Bone marrow (tissue), 2 donors: ENCODE measurements at places on chromosomes 11 and 22.
A peak's percentile ranks its signal among the peaks of the same experiment; 100 is the strongest.

- DNase-seq = no peak
These were observed 108.9 kb upstream of the CLMP start for GRCh38 chr11:123303924-123304323.

- no peak for DNase-seq
These were observed 5.6 kb downstream of the OSBPL5 start for GRCh38 chr11:3159296-3160190.

GRCh38 chr11:80900265-80900664, 1459.4 kb upstream of the TENM4 start:
- DNase-seq = no peak

GRCh38 chr11:100689141-100689540, 2.1 kb downstream of the ARHGAP42 start:
- no peak for DNase-seq

GRCh38 chr11:69493931-69494821, 12.7 kb downstream of the LINC01488 start:
- DNase-seq = no peak

DNA sequence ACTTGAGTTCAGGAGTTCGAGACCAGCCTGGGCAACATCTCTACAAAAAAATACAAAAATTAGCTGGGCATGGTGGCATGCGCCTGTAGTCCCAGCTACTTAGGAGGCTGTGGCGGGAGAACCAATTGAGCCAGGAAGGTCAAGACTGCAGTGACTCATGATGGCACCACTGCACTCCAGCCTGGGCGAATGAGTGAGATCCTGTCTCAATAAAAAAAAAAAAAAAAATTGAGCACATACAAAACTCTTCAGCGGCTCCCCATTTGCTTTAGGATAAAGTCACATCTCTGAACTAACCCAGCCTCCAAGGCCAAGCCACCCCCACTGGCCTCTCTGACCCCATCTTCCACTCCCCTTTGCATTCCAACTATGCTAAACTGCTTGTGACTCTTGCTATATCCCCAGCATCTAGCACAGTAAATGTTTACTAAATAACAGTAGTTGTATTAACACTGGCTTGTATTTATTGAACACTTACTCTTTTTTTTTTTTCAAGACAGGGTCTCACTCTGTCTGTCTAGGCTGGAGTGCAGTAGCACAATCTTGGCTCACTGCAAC, 28.9 kb downstream of the CREB3L1 start:
- DNase-seq = no peak

- peak; percentile 51 for DNase-seq
These were observed 11.2 kb upstream of the BID start for GRCh38 chr22:17785185-17786184.

- no peak for DNase-seq
These were observed 140.0 kb upstream of the POU2AF2 start for GRCh38 chr11:111105566-111105965.

DNA sequence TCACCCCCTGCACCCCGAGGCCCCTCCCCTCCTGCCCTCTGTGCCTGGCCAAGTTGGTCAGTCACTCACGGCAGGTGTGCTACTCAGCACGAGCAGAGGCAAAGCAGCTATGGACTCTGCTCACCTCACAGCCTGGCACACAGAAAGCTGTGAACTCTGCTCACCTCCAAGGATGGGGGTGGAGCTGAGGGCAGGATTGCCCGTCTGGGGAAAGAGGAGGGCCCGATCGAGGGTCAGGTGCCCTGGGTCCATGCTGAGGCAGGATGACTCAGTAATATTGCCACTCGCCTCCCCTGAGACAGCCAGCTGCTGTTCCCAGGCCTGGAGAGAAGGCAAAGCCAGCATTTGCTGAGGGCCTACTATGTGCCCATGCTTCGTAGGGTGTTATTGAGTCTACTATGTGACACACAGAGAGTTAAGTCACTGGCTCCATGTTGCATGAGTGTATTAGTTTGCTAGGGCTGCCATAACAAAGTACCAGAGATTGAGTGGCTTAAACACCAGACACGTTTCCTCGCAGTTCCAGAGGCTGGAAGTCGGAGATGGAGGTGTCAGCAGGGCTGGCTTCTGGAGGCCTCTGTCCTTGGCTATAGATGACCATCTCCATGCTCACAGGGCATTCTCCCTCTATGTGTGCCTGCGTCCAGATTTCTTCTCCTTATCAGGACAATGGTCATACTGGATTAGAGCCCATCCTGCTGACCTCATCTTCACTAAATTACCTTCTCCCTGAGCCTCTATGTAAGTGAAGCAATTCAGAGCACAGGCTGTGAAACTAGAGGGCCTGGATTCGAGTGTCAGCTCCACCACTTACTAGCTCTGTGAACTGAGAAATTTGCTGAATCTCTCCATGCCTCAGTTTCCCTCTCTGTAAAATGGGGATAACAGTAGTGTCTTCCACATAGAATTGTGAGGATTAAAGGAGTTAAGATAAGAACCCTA, 13.2 kb upstream of the TSKU start:
- DNase-seq = no peak

GRCh38 chr11:32069361-32070058, 21.4 kb upstream of the RCN1 start:
- DNase-seq = no peak

DNA sequence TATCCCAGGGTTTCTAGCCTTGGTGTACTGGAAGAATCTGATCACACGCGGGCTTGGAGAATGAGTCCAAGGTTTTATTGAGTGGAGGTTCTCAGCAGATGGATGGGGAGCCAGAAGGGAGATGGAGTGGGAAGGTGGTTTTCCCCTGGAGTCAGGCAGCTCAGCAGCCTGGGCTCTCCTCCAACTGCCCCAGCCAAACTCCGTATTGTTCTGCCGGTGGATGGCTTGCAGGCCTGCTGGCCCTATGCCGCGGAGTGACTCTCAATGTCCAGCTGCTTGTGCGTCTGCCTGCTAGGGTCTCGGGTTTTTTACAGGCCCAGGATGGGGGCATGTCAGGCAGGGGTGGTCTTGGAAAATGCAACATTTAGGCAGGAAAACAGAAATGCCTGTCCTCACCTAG, 162.4 kb upstream of the LMO1 start:
- no peak for DNase-seq

GRCh38 chr11:70755410-70756158, 357.3 kb downstream of the CTTN start:
- DNase-seq = peak; percentile 22

GRCh38 chr22:44458044-44459020, 39.7 kb downstream of the RTL6 start:
- no peak for DNase-seq

DNA sequence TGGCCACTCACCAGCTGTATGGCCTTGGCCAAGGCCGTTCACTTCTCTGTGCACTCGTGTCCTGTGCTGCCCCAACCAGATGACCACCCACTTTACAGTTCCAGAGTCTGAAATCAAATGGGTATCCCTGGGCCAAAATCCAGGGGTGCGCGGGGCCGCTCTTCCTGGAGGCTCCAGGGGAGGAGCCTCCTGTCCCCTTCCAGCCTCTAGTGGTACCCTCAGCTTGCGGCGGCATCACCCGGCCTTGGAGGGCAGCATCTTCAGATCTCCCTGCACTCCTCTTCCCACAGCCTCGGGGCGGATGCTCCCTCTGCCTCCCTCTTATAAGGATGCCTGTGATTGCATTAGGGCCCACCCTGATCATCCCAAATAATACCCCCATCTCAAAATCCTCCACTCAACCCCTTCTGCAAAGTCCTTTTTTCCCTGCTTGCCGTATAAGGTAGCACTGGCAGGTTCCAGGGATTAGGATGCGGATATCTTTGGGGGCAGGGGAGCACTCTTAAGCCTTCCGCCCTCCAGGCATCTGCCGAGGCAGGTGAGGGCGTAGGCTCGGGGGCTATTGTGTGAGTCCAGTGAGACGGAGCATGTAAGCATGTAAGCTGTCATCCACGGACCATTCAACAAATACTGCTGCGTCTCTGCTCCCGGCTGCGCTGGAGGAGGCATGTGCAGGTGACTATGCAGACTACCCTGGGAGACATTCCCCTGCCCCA, 24.4 kb upstream of the SHISAL1 start:
- DNase-seq = no peak

GRCh38 chr11:61162092-61162941, 1.1 kb upstream of the VPS37C start:
- DNase-seq = no peak

DNA sequence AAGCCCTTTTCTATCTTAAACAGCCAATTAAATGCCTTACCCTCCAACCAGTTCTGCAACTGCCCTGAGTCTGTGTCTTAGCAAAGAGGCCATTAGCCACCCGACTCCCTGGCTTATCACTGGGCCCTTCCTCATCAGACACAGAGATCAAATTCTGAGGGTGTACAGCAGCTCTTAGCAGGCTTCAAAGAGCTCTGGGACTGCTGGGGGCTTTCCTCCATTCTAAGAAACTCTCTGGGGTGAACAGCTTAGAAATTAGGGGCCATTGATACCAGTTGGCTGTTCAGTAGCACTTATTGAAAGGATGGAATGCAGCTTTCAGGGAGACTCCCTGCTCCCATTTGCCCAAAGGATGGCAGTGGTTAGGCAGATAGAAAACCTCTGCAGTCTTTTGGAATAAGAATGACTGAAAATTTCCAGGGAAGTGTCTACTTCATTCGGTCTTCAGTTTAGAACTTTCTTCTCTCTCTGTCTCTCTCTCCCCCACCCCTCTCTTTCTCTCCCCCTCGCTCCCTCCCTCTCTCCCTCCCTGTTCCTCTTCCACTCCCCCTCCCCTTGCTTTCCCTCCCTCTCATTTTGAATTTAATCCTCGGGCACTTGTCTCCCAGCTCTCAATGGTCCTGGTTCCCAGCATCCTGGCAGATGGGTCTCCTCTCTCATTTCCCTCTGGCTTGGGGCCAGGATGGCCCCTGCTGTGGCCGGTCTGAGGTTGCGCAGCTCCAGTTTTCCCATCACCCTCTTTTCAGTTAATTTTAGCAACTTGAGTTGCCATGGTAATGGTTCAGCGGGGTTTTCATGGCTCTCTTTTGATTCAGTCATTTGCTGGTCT, 76.4 kb downstream of the COMMD9 start:
- no peak for DNase-seq

DNA sequence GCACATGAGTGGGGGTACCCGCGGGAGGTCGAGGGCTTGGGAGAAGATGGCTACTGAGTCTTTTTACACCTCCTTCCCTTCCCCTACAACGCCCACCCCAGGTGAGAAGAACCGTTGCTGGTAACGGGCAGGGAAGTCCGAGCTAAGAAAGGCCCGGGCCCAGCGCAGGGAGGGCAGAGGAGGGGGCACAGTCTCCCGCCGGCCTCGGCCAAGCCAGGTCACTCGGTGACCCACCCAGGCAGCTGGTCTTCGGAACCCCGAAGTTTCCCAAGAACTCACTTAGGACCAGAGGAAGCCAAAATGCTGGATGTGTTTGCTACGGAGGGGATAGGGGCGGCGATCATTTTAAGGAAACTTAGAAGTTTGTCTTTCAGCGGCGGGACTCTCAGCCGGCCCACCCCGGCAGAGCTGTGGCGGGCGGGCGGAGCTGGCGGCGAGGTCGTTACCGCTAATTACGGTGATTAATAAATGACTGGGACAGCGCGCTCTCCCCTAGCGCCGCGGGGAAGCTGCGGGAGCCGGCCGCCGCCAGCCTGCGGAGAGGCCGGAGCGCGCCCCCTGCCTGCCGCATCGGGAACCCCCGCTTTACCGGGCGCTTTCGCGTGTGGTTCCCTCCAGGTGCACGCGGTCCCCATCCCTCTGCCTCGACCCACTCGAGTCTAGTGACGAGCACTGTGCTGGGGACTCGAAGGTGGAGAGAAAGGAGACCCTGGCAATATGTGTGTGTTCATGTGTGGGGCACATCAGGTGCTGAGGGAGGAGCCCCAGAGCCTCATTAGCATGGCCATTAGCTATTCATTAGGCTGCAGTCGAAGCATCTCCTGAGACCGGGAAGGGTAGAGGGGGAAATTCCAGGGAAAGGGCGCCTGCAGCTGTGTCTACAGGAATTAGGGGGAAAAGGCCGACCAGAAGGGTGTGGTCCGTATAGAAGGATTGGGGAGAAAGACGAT, 945 bp downstream of the ROBO3 start:
- no peak for DNase-seq

DNA sequence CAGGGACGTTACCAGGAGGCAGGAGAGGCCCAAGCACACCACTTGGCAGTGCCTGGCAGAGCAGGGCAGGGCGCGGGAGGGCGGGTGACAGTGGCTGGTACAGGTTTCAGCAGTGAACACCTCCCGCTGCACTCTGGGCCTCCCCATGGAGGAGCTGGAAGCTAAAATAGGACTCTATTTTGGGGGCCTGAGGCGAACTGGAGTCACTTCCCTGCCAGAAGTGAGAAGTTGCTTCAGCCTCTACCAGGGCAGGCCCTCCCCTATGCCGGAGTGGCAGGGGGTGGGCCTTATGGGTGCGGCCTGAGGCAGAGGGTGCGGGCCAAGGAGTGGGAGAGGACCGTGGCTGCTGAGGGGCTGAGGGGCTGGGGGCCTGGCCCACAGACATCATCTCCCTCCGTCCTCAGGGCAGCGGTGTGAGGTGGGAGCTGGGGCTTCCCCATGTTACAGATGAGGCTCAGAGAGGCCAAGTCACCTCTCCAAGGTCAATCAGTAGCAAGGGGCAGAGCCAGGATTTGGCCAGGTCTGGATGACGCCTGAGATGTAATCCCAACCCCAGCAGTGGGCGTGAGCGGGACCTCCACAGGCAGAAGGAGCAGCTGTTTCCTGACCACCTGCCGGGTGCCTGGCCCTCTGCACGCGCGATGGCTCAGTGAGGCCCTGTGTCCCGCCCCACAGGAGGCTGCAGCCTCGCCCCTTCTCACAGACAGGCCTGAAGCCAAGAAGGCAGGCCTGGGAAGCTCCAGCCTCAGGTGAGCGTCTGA, 39.3 kb downstream of the KCNJ4 start:
- DNase-seq = no peak

DNA sequence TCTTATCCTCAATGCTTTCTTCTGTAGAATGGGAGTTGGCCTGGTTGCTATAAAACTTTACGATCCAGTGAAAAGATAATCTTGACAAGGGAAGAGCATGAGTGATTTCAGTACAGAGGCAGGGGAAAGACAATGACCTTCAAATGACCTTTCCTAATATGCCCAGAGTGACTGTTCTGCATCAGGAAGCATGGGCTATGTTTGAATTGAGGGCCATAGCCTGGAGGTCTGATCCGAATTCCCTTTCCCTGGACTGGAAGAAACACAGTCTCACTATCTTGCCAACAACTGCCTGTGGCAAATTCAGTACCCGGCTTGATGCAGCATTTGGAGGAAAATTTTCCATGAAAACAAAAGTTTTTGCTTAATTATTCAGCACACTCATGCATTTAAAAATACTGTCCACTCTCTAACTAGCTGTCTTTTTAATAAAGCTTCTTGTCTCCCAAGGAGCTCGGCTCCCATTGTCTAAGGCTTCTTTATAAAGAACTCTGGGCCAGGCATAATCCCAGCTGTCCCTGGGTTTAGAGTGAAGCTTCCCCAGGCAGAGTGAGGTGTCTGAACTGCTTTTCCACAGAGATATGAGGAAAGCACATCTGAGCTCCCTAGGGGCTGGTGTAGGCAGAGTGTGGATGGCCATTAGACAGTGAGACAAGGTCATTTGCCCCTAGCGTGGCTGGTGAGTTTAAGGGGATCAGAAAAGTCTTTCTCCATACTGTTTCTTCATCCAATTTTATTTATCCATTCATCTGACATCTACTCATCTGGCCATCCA, 132.7 kb upstream of the CADM1 start:
- no peak for DNase-seq

DNA sequence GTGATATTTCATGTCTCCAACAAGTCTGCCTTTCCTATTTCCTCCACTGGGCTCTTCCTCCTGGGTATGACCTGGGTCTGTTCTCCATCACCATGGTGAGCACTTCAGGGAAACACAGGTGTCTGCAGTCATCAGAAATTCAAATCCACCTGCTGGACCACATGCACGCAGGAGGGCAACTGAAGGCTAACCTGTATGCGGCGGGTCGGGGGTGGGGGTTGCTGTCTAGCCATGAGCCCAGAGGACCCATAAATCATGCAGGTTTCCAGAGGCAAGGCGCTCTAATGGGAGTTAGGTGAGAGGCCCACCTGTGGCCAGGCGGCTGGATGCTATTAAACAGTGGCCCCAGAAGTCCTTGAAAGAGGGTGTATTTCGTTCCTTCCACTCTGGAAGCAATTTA, 11.1 kb upstream of the PAMR1 start:
- DNase-seq = no peak
